ENCODE measurements at places on chromosomes 4 and X.

DNA sequence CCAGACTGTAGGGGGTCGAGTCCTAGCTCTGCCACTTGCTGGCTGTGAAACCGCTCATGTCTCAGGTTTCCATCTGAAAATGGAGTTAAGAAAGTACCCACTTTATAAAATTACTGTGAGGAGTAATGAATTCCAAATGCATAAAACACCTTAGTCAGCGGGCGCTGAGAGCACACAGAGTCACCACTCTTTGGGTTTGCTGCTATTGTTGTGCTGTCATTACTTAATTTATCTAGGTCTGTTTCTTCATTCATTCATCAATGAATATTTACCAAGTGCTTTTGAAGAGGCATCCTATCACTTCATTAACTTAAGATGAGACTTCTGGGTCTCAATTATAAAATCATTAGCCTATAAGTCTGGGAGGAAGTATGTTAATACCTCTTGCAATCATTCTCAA lies 317.3 kb downstream of the FBXW7 start:
- DNase-seq, result no peak

- no peak for DNase-seq
Observed at GRCh38 chr4:48905363-48906015, 1.1 kb downstream of the OCIAD2 start.

GRCh38 chr4:78747475-78747922 lies 28.7 kb upstream of the BMP2K start:
- no peak for DNase-seq

- DNase-seq, result no peak
Observed at GRCh38 chr4:122221322-122221721, 69.2 kb downstream of the BLTP1 start.

DNA sequence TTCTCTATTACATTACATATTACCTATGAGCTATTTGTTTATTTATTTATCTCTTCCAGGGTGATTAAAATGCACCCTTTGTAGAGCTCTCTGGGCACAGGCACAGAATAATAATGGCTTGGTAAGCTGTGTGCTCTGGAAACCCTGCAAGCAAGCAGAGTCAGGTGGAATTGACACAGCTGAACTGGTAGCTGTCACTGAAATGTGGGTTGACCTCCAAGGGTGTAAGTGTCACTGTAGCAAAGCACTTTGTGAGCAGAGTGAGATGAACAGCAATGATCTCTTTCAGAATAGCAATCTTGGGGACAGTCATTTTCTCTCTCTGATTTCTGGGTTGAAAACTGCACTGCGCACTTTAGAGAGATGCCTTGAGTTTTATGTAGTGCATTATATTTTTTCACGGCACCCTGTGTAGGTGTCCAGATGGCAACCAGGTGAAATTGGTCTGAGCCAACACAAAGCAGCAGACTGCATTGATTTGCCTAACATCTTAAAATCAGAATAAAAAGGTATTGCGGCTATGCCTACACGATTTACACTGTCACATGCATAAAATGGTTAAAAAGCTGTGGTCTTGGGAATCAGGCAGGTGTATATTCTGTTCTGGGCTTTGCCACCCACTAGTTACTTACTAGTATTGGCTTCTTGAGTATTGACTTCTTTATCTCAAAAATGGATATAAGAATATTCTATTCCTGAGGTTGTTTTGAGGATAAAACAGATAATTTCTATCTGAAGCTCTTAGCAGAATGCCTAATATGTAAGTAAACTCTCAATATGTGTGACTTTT lies 450.3 kb downstream of the RAPGEF2 start:
- no peak for DNase-seq

GRCh38 chr4:42531341-42532030 lies 125.4 kb downstream of the ATP8A1 start:
- no peak for DNase-seq

DNA sequence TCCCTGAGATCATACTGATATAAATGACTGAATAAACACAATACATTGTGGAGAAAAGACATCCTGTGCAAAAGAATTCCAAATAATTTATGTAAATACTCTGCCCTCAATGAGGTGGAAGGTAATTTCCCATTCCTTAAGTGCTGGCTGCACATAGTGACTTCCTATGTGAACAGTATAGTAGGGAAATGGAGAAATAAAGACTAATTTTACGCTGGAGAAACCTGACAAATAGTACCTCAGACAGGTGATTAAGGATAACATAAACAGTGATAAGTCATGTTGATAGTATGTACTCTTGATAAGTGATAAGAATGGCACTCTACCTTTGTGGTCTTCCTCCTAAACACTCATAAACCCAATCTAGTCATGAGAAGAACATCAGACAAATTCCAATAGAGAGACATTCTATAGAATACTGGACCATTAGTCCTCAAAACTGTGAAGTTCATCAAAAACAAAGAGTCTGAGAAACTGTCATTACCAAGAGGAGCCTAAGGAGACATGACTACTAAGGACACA lies 274.0 kb downstream of the CHIC1 start:
- no peak for DNase-seq

DNA sequence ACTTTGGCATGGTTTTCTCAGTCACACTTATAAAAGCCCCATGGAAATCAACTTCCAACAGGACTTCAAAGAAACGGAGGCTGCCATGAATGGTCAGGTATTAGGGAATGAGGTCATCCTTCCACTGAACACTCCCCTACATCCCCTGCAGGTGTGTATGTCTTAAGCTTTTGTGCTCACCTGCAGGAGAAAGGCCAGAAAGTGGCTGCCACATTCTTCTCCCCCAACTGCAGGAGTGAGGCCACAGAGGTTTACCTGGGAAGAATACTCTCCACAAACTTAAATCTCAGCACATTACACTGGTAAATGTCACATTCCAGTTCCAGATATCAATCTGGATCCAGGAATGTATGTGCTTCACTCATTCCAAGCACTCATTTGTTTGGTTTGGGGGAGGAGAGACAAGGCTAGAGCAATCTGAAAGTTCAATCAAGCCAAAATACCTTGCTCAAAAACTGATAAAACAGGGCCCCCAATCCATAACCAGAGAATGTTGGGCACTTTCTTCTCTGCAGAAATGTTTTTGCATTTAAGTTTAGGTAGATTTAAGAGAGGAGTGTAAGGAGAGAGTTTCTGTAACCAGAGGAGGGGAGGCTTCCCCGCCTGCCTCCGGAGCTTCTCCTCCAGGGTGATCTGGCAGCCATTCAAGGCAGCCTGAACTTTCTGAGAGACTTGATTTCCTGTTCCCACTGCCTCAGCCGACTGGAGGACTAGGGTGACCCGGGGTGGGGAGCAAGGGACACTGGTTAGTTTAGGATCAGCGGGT lies 15.4 kb downstream of the FAM9C start:
- DNase-seq, result no peak

DNA sequence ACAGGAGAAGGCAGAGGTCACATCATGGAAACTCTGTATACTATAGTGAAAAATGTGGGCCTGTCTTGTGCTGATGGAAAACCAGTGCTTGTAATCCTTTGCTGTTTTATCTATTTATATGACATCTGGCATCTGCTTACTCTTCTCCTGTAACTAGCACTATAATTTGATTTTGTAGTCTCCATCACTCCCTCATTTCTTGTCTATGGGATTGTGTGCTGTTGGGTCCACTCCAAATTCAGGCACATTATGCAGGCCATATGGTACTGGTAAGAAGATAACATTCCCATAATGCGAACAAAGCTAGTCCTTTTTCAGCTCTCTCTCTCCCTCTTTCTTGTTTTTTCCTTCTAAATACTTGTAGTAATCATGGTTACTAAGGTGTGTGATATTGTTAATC lies 581.2 kb upstream of the IGFBP7 start:
- no peak for DNase-seq

DNA sequence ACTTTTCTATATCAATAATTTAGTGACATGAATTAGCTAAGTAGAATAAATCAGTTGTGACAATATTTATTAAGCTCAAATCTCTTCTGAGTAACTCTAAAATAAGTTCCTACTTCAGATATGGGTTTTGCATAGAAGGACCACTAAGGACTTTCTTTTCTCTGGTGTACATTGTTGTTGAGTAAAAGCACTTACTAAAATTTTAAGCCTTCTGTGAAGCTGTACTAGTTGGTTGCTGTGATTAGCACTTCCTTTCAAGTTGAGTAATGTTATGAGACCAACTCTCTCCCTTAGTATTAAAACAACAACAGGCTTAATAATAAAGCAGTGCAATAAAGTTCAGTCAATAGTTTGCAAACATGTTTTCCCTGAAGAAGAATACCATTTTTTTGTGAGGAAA lies 667.4 kb upstream of the NDST4 start:
- no peak for DNase-seq

GRCh38 chrX:112614640-112615039 lies 65.1 kb downstream of the LHFPL1 start:
- no peak for DNase-seq

- no peak for DNase-seq
Observed at GRCh38 chrX:50798783-50799182, 15.2 kb downstream of the SHROOM4 start.

DNA sequence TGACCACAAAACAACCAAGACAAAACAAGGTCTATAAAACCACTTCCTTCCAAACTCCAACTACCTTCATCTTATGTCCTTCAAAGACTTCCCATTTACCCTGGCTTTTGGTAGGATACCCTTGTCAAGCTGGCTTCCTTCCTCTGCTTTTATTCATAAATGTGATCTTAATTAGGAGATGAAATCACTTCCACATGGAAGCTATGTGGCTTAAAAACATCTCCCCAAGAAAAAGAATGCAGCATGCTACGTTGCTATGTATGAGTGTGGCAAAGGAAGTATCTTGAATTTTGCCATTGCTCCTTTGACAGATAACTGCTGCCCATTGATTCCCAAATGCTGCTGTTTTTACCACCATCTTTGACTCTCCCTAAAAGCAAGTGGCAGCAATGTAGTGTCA lies 46.4 kb upstream of the VEGFD start:
- no peak for DNase-seq

GRCh38 chr4:71026086-71026485 lies 32.6 kb downstream of the DCK start:
- no peak for DNase-seq

- DNase-seq, result no peak
Observed at GRCh38 chr4:119897260-119897659, 169.4 kb downstream of the MAD2L1 start.

GRCh38 chr4:7086384-7086783 lies 18.5 kb upstream of the GRPEL1 start:
- no peak for DNase-seq

DNA sequence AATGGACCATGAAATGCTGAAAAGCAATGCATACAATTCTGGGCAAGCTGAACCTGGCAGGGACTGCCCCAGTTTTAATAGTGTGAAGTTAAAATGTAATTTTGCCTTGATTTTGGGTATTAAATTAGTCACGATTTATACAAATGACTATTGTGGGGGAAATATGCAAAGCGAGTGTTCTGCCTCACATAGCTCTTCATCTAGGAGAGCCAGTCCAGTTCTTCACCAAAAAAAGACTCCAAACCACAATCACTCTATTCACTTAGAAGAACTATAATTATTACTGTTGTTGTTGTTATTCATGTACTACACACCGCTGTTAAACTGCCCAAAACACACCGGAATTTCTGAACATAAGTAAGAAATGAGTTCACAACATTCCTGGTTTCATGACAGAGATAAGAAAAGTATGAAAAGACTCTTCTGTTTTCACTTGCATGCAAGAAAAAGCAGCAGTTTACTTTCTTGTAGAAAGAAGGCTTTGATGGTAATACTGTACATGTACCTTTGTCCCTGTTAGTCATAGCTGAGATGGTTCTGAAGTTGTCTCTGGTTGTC lies 101.9 kb downstream of the QRFPR start:
- DNase-seq, result no peak

GRCh38 chr4:139523076-139523475 lies 32.9 kb downstream of the SETD7 start:
- DNase-seq, result no peak

DNA sequence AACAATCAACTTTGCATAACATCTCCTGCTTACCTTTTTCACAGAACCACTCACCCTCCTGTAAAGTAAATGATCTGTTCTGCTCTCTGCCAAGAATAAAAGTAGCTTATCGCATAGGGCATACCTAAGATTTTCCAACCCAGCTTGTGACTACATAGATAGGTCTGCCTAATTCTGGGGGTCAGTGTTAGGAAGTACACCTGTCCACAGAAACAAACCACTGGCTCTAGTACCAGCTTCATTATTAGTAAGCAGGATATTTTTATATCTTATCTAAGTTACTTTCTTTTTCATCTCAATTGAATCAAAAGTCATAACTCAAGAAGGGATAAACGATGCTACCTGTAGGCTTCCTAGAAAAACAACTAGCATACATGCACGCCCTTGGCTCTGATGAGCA lies 23.8 kb downstream of the CXCL1 start:
- DNase-seq, result no peak

DNA sequence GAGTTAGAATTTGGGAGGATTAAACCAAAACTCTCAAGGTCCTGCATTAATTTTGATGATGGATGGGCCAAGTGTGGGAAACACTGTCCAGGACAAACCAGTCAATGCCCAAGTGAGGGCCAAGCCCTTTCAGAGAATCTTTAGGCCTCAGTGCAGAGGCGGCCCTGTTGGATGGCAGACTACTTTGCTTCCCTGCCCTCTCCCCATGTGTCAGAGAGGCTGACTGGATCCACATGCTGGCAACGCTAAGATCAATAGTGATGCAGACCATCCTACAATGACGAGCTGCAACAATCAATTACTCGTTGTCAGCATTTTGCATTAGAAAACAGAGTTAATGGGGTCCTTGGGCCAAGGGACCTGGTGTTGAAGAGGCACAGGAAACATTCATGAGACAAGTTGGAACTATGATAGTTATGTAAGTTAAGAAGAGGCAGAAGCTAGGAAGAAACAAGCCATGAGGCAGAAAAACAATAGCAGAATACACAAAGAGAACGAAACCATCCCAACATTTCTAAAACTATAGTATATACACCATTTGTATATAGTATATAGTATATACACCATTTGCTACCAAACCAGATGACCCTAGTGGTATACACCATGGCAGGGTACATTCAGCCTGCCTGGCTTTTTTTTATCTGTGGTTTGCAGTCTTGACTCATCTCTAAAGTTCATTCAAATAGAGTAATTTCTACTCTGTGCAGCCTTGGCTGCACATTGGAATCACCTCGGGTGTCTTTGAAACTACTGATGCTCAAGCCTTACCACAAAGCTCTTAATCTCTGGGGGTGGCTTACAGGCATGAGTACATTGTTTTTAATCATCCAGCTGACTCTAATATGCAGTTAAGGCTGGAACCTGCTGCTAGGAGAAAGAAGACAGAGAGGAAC lies 147.7 kb upstream of the GYPA start:
- DNase-seq, result no peak

- DNase-seq, result no peak
Observed at GRCh38 chr4:122710434-122711308, 21.8 kb upstream of the BBS12 start.

- DNase-seq, result no peak
Observed at GRCh38 chrX:136933611-136934145, 53.2 kb upstream of the RBMX start.

DNA sequence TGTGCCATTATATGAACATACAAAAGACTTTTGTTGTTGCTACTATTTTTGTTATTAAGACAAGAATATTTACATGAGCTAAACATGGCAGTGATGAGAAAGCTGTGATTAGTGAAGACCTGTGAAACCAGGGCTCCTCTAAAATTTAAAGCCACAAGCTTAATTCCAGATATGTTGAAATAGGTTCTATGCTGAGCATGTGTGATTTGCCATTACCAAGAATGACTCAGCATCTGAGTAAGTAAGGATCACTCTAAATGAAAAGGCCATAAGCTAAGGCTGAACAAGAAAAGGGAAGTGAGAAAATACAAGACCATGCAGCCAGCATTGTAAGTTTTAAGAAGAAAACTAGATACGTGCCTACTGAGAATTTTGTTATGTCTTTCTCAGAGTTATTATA lies 75.9 kb upstream of the CAMK2D start:
- no peak for DNase-seq

GRCh38 chr4:184655889-184656869 lies 6.6 kb downstream of the PRIMPOL start:
- no peak for DNase-seq

Data from activated T-cell treated with anti-CD3 and anti-CD28 coated beads, Interleukin-2, amount 50 U/mL, for 1 hour (primary cell).